ENCODE measurements at places on chromosomes 12 and 14.
A peak's percentile ranks its signal among the peaks of the same experiment; 100 is the strongest.

DNA sequence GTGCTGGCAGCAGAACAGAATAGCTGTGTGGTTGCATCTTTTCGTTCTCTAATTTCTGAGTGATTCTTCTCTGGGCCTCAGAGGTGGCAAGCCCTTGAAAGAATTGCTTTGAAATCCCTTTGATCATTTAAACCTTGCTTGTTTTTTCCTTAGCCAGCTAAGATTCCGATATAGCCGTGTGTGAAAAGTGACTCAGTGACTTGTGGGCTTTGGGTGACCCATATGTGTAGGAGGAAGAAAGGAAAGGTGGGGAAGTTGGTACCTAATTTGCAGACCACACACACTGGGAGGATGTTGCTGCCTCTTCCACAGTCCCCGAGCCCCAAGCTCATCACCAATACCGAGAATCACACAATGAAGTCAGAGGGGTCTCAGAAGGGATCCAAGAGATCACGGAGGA is 18.8 kb downstream of the SLC24A4 start:
- no peak for DNase-seq

DNA sequence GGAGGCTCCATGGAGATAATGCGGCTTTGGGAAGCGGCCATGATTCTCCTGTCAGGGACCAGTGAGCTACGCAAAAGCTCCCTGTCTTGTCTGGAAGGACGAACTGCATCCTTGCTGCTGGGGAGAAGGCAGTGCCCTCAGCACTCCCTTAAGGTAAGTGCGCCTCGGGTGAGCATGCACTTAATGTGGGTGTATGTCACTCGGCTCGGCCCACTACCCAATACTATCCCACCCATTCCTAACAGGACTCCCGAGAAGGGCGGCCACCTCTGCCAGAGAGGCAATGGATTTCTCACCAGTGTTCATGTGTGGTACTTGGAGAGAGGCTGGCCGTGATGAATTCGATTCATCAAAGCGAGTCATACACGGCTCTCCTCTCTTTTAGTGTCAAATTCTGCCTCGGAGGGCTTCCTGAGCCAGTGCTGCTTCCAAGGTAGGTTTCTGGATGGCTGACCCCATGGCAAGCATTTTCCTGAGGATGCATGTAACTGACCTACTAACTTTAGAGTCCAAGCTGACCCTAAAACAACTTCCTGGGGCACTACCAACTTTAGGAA is 151.7 kb upstream of the RTL1 start:
- no peak for DNase-seq

- no peak for DNase-seq
Observed at GRCh38 chr12:75974323-75975187, 57.0 kb downstream of the PHLDA1 start.

GRCh38 chr12:130661059-130661458 is 55.0 kb downstream of the RIMBP2 start:
- DNase-seq: no peak

- no peak for DNase-seq
Observed at GRCh38 chr12:72986963-72987362, 714.8 kb downstream of the TRHDE start.

GRCh38 chr12:50514526-50515276 is 9.9 kb downstream of the DIP2B start:
- DNase-seq: no peak

GRCh38 chr14:21071225-21072030 is 1.3 kb downstream of the ARHGEF40 start:
- peak; percentile 64 for DNase-seq

GRCh38 chr12:4471256-4471655 is 25.6 kb upstream of the FGF6 start:
- DNase-seq: no peak

DNA sequence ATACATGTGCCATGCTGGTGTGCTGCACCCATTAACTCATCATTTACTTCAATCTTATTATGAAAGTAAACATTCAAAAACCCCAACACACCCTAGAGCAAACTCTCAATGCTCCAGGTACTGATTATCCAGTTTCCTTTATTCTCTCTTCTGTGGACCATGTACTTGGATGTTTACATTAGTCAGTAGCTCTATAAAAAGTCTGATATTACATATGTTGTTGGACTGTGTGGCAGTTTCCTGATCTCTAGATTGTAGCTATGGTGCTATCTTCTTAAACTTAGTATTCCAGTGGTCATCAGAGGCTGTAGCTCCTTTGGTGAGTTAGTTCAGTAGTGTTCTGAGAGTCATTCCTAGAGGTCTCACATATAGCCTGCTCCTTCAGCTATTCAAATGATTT is 25.1 kb upstream of the ITGA5 start:
- DNase-seq: no peak

DNA sequence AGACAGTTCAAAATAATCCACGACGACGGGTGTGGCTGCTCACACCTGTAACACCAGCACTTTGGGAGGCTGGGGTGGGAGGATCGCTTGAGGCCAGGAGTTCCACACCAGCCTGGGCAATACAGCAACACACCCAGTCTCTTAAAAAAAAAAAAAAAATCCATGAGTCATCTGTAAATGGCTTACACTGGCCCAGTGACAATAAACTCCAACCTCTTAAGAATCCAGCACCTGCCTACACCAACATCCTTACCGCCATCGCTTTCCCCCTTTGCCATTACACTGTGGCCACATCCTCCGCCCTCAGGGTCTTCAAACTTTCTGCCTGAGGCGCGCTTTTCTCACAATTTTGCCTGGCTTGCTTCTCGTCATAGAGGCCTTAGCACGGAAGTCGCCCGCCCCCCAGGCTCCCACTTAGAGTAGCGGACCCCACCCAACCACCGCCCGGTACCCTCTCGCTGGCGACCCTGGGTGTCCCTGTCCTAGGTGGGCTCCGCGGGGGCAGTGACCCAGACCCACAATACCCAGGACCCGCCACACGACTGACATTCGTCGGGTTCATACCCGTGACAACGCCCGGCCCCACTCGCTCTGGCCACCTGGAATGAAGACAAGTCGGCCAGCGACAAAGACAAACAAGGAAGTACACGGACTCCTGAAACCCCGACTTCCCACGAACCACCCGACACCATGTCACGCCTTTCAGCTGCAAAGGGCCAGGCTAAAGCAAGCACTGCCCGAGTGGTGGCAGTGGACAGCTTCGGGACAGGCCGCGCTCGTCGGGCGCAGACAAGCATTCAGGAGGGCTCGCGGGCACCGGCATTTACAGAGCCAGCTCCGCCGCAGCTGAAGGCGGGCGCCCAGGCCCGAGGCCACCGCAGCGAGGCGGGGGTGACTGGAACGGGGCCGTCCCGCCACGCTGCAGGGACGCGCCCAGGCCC is 636 bp downstream of the GOLGA3 start:
- DNase-seq: peak; percentile 75

DNA sequence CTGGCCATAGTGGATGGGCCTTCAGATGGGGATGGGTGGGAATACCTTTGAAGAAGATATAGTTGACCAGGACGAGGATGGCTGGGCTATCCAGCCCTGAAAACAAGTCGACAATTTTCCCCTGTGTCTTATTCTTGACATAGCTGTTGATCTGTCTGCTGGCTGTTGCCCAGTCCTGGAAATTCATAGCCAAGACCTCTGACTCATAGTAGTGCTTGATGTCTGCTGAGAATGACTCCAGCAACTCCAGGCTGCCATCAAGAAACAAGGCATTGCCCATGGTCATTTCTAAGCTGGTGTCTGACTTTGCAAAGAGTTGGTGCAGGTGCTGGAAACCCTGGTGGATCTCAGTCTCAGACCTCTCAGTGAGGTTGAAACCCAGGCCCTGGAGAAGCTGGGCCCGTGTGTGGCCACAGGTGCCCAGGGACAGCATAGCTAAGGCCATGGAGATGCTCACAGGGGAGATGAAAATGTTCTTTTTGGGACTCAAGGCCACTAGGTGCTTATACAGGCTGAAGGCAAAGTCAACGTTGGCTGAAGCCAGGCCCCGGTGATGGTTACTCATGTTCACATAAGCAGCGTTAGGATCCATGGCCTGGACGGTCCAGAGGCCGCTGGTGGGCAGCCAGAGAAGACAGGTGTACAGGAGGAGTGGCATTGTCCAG is 9.0 kb downstream of the SERPINA6 start:
- DNase-seq: peak; percentile 79

DNA sequence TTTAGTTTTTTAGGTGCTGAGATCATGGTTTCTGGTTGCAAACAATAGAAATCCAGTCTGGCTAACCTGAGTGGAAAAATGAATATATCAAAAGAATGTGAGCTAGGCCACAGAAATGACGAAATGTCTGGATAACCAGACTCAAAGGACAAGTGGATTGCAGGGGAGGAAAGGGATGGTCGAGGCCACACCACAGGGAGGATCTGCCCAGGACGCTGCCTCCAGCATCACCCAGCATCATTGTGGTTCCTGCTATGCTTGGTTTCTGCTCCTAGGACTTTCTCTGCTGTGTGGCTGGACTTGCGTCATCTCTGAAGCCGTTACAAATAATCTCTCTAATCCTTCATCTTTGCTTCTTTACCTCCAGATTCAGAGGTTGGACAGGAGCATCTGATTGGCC is 80.4 kb downstream of the TTC8 start:
- no peak for DNase-seq

- DNase-seq: no peak
Observed at GRCh38 chr12:115798309-115798917, 479.1 kb downstream of the MED13L start.

- peak; percentile 4 for DNase-seq
Observed at GRCh38 chr12:132190012-132190755, 45.9 kb downstream of the NOC4L start.

DNA sequence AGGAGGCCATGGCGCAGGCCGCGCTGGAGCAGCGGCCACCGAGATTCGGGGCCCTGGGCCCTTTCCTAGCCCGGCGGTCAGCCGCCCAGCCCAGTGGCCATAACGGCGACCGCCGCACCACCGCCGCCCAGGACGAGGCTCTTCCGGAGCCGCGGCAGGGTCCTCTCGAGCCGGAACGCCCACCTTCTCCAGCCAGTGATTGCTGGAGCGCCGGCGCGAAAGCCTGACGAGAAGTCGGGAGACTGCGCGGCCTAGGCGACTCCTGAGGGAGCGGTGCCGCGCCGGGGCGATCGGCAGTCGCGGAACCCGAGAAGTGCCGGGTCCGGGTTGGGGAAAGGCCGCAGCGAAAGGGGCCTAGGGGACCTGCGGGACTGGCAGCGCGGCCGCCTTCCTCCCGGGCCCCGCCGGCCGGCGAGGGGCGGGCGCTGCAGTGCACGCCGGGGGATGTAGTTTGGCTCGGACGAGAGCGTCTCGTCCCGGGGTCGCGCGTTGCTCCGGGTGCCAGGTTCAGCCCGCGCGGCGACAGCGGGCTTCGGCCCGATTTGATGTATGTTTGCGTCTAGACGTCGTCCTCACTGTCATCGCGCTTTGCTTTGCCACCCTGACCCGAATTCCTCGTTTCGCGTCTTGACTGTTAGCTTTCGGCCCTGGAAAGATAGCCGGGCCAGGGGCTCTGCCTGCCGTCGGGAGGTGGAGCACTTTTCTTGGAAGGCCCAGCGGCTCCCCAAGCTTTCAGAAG is at the start of gene VTI1B:
TSS of gene VTI1B (minus strand) at position 153 of the 739 bp plus-strand sequence. CDS start at position 10, 143 bp downstream.
- DNase-seq: peak; percentile 75

DNA sequence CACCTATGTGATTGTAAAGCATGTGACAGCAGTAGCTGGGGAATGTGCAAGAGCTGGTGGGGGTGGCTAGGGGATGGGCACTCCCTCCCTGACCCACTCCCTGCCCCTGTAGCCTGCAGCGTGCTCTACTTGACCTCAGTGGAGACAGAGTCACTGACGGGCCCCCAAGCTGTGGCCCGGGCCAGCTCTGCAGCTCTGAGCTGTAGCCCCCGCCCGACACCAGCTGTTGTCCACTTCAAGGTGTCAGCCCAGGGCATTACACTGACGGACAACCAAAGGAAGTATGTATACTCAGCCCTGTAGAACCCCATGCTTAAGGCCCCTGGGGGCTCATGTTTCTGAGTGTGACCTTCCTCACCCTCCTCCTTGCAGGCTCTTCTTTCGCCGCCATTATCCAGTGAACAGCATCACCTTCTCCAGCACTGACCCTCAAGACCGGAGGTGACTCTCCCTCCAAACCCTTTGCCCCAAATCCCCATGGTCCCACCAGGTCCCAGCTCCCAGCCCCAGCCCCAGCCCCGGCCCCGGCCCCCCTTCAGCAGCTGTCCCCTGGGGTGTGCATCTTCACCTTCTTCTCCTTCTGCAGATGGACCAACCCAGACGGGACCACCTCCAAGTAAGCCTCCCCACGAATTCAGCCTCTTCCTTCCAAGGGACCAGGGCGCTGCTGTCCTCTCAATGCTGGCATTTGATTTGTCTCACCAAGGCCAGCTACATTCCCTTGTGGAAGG is 13.3 kb downstream of the TNS2 start:
- no peak for DNase-seq

- peak; percentile 65 for DNase-seq
Observed at GRCh38 chr14:90301668-90302090, 30.1 kb downstream of the NRDE2 start.

DNA sequence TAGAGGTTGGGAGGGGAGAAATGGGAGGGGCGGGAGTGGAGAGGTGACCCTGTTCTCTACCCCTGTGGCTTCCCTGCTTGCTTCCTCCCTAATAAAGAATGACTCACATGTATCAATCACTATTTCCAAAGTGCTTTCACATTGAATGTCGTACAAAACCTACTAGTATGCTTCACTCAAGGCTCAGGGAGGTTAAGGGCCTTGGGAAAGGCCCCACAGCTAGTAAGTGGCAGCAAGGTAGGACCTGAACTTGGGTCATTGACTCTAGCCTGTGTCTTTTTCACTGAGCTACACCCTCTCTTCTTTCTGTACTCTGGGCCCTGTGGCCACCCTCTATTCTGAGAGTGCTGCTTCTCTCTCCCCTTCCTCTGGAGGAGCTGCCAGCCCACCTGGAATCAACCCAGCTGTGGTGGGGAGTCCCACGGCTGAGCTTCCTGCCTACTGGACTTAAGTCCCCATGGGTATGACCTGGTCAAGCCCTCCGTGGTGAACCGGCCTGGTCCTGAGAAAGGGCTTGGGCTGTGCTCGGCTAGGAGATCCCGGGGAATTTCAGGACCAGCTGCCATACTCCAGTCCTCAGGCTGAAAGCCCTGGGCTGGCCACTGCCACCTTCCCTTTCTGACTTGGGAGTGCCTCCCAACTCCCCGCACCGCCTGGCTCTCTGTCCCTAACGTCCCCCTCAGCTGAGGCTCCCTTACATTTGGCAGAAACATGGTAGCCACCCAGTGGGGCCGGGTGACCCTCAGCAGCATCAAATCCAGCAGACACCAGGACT is 13.0 kb downstream of the SLC48A1 start:
- DNase-seq: no peak

- DNase-seq: no peak
Observed at GRCh38 chr12:42156232-42156631, 11.6 kb upstream of the GXYLT1 start.

- DNase-seq: no peak
Observed at GRCh38 chr12:20450591-20451180, 82.3 kb downstream of the PDE3A start.

GRCh38 chr12:19574601-19575000 is 135.3 kb downstream of the AEBP2 start:
- no peak for DNase-seq

GRCh38 chr12:54004841-54005530 is 3.8 kb upstream of the HOXC8 start:
- DNase-seq: no peak

GRCh38 chr12:8867009-8867408 is 44.6 kb downstream of the A2ML1 start:
- no peak for DNase-seq
